Posterior cingulate gyrus (tissue), 11 donors: ENCODE measurements at places on chromosomes 5 and 9.

GRCh38 chr5:55911784-55912653 lies 60.9 kb downstream of the IL31RA start:
- no peak for DNase-seq

- no peak for DNase-seq
Observed at GRCh38 chr5:21802869-21803490, 1050.2 kb downstream of the CDH12 start.

- DNase-seq, result no peak
Observed at GRCh38 chr5:68419637-68420452, 204.3 kb downstream of the PIK3R1 start.

DNA sequence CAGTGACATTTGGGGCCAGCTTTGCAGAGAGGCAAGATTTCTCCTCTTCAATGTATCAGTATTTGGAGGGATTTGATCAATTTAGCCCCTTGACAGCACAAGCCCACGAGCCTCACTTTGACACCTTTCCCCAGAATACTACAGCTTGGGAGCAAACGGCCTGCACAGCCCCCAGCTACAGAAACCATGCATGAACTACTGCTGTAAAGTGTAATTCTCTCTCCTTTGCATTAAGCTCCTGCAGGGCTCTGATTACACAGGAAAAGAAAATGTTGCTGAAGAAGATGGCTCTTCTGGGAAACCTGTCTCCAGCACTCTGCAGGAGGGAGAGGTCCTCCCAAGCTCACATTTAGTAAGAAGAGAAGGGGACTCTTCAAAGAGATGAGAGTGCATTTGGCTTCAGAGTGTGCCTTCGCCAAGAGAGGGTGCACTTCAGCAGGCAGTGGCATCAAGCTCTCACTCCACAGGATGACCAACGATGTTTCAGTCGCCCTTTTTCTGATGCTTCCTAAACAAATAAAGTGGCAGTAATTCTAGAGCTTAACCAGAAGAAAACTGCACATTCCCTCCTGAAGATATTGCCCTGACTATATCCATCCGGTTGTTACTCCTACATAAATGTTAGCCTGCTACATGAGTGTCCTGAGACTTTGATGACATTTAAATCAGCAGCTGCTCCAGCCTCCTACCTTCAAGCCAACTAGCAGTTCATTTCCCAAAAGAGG lies 272.2 kb downstream of the AUH start:
- no peak for DNase-seq

GRCh38 chr9:123834889-123835562 lies 94.9 kb downstream of the DENND1A start:
- DNase-seq, result no peak

- no peak for DNase-seq
Observed at GRCh38 chr5:88515881-88516819, 247.5 kb upstream of the TMEM161B start.

- DNase-seq, result peak; percentile 66
Observed at GRCh38 chr9:106697750-106698502, 165.0 kb upstream of the ZNF462 start.

GRCh38 chr5:72366324-72366976 lies 46.3 kb downstream of the PTCD2 start:
- DNase-seq, result no peak

GRCh38 chr5:135556620-135557019 lies 20.9 kb upstream of the NEUROG1 start:
- DNase-seq, result no peak

- peak; percentile 86 for DNase-seq
Observed at GRCh38 chr9:137035937-137036336, 4.0 kb upstream of the FUT7 start.

DNA sequence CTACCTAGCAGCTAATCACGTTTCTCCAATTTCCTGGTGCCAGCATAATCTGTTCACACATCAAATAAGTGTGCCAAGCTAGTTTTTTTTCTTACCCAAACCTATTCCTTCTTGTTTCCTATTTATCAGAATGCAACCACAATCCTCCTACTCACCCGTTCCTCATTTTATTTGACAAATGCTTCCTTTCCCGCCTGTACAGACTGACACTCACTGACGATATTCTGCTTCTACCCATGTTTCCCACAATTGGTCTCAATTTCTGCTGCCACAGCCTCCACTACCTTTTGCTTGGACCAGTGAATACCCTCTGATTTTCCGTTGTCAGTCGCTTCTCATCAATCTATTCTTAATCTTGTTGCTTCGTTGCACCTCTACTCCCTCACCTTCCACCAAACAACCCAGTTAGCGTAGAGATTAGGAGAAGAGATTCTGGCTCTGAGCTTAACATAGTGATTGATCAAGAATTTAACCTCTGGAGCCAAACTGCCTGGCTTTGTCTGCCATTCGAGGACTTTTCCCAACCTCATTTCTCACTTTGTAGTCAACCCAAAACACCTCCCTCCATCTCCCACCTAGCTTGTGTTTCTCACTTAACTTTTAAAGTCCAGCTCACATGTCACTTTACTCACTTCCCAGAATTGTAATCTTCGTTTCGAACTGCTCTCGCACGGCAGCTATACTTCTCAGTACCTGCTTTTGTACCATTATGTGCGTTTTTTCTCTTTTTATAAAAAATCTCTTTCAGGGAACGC lies 729 bp upstream of the TMEM38B start:
- no peak for DNase-seq

DNA sequence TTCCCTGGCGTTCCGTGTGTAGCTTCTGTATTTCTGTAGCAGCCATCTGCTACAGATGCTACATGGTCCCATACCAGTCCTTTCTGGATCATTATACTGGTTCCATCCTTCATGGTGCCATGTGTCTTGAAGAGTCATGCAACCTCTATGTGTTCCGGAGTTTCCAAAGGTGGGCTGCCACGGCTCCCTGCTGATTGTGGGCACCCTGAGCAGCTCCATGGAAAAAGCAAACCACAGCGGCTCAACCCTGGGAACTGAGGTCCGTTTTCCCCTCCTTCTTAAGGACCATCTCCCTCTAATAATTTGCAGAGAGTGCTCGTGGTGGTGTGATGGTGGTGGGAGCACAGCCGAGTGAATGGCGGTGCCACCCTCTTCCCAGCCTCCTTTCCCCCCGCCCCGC lies 600.4 kb downstream of the CCDC171 start:
- DNase-seq, result no peak

DNA sequence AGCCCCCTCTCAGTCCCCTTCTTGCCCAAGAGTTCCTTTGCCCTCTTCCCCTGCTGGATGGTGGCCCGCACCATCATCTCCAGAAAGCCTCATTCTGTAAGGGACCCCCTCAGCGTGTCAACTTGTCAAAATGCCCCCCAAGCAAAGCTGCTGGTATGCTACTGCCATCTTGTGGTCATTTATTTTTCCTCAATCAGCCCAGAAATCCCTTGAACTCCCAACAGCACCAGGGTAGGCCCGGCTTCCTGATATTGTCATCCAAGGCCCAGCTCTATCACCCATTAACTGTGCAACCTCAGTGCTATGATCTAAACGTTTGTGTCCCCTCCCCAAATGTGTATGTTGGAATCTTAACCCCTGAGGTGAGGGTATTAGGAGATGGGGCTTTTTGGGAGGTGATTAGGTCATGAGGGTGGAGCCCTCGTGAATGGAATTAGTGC lies 53.2 kb upstream of the FBXW11 start:
- DNase-seq, result no peak

- DNase-seq, result no peak
Observed at GRCh38 chr5:12323637-12324229, 419.5 kb upstream of the CTNND2 start.

GRCh38 chr5:55331321-55331720 lies 23.5 kb downstream of the MTREX start:
- no peak for DNase-seq

DNA sequence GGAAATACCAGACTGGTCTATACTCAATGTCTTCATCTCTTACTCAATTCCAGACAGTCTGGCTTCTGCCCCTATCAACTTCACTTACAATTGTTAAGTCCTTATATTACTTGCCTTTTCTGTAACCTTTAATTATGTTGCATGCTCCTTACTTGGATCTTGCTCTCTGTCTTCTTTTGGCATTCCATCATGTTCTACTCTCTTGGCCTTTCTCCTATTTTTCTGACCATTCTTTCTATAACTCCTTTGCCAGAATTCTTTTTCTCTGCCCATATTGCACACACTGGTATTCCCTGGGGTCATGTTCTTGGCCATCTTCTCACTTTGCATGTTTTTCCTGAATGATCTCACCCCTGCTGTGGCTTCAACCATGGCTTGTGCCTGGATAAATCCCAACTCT lies 209.8 kb upstream of the ZNF462 start:
- DNase-seq, result no peak

DNA sequence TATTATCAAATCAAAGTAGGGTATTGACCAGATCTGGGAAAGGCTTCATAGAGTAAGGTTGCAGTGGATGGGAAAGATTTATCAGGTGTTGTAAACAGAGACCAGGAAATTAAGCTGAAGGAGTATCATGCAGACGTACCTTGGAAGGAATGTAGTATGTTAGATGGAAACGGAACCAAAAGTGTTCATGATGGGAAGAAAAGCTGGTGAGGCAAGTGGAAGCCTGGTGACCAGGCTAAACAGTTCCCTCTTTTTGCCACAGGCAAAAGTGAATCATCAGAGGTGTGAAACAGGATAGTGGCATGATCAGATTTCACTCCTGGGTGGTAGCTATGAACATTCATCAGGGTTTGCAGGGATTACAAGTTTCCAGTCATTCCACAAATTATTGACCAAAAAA lies 780.1 kb upstream of the DMAC1 start:
- no peak for DNase-seq

DNA sequence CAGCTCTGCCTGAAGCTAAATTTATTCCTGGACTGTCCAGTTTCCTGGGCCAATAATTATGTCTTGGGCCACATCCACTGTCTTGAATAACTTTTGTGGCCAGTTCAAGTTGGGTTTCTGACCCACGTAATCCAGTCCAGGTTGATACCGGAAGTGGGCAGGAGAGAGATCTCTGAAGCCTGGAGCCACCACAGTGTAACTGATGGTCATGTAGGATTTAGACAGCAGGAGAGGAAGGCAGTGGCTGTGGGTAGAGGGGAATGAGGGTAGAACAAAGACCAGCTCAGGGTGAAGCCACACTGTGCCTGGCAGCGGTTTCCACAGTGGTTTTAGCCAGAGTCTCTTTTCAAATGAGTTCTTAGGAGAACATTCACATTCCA lies 30.2 kb downstream of the SH3PXD2B start:
- DNase-seq, result no peak

DNA sequence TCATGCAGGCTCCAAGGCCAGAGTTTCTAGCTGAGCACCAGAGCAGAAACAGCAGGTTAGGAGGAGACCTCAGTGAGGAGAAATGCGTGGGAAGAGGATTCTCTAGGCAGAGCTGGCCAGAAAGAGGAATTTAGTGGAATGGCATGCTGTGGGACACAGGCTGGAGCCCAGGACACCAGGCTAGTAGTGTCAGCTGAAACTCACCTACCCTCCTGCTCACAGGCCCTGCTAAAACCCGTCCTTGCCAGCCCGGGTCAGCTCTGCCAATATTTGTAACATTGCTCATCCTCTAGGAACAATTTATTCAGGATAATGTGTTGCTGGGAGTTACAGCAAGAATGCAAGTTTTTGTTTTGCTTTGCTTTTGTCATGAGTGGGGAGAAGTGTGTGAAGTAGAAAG lies 40.2 kb upstream of the AGXT2 start:
- DNase-seq, result no peak

- DNase-seq, result peak; percentile 87
Observed at GRCh38 chr5:168699002-168699401, 119.8 kb upstream of the PANK3 start.

DNA sequence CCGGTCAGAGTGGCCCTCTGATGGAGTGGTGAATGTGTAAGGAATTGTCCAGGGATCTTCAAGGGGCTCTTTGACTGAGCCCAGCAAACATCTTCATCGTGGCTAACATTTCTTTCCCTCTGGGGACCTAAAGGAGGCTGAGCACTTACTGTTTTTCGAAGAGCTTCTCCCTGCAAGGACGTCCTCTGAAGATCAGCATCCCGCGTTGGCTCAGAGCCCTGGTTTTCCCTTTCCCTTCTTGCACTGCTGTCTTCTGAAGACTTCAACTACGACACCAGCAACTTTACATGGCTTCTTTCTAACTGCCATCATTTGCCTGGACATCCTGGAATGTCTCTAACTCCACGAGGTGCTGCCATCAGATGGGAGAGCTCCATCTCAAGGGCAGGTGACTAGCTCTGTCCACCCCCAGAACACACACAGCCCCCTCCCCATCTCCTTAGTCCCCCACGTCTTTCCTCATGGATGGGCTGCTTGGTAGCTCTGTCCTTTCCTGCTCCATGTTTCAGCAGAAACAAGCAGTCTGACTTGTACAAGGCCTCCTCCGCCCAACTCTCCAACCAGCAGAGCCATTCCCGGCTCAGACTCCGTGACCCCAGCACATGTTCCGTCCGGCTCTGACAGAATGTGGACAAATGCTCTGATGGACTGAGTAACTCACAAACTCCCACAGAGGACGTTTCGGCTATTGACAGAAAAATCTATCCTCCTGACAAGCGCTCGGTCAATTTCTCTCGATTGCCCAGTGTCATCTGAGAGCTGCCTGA lies 17.1 kb downstream of the SHB start:
- DNase-seq, result no peak

DNA sequence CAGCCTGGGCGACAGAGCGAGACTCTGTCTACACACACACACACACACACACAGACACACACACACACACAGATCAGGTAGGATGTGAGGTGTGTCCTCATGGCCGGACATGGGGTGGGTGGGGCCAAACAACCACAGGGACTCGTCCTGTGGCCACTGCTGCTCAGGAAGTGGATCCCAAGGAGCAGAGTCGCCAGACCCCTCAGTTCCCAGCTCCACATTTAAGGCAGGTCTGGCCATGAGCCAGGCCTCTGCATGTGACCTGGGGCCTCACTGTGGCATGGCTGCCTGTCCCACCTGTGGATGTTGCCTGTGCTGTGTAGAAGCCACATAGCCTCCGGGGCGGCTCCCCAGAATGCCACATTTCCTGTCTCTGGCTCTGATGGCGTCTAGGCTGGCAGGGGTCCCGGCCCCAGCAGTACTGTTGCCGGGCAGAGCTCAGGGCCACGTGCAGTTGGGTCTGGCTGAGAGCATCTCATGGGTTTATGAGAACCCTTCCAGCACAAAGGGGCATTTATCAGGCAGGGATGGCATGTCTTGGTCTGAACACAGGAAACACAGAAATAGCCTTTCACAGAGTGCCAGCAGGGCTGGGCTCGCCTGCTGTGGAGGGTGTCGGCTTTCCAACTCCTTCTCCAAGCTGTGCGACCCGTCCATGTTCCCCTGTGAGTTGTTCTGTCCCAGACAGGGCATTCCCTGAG lies 9.9 kb upstream of the NINJ1 start:
- peak; percentile 86 for DNase-seq

- no peak for DNase-seq
Observed at GRCh38 chr5:168434746-168435321, 51.4 kb upstream of the RARS1 start.

DNA sequence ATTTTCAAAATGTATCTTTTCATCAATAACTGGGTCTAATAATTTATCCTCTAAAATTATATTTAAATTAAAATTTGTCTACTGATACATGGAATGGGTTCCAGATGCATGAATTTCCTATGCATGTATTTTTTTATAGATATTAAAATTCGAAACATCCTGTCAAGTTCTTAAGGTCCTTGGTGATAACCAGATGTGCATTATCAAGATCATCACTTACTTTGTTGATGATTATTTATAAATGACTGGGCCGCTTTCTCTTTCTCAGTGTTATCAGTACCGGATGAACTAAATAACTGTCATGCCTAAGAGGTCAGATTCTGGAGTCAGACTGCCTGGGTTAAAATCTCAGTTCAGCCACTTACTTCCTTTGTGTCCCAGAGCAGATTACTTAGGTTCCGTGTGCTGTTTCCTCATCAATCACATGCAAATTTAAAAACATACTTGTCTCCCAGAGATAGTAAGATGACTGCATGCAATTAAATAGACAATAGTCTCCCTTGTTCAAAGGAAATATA lies 124.3 kb downstream of the TEX10 start:
- no peak for DNase-seq

- DNase-seq, result no peak
Observed at GRCh38 chr9:92360083-92360482, 34.3 kb downstream of the CENPP start.
